ENCODE measurements at places on chromosomes 3 and 15.

DNA sequence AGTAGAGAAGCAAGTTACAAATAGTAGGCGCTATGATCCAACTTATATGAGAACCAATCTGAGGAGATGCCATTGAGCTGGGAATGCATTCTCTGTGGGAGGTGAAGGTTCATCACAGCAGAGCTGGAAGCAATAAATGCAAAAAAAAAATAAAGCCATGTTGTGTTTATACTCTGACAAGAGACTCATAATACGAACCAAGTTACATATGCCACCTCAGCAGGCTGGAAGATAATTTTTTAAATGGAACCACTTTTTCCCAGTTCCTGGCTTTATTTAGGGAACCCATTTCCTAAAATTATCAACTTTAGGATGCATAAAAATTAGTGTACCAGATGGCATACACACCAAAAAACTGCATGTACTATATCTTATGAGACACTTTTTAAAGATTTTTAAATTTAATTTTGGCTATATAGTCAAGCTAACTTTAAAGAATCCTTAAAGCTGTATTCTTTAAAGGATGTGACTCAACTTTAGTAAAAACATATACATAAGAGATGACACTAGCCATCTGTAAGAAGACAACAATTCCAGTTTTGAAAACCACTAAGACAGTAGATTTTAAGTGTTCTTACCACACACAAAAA is 23.6 kb upstream of the SETMAR start:
- no peak for DNase-seq

GRCh38 chr15:99092554-99093172 is 12.2 kb upstream of the SYNM start:
- no peak for DNase-seq

GRCh38 chr3:135325726-135326235 is 530.7 kb downstream of the EPHB1 start:
- no peak for DNase-seq

- no peak for DNase-seq
Measured at GRCh38 chr3:197027896-197028727, 1.5 kb downstream of the MELTF start.

GRCh38 chr3:16252988-16253387 is 11.8 kb downstream of the DPH3 start:
- no peak for DNase-seq

DNA sequence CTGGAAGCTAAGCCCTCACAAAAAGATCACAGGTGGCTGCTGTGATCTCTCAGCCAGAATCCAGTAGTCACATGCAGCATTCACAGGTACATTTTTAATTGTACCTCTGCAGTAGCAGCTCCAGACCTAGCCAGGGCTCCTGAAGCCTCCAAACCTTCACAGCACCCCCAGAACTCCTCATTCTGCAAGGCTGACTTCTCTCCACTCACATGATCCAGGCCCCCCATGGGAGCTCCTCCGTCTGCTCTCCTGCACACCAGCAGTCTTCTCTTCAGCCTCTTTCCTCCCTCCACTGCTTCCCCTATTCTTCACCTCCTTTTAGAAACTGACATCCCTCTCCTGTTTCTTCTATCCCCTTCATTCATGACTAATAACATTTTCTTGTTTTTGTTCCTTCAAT is 13.2 kb upstream of the CPEB1 start:
- DNase-seq: no peak

DNA sequence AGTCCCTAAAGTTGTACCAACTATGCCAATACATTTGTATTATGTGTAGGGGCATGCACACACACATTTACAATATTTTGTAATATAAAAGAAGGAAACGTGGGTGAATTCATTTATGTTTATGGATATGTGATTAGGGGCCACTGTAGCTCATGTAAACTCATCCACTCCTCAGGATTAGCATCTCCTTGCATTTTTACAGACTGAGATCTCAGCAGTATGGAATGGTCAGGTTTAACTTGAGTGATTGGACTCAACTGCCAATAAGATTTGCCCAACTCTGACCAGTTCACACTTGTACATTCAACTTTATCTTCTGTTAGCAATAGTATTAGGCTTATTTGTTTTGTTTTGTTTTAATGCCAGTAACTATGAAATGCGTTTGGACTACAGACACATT is 36.5 kb downstream of the PSMD6 start:
- DNase-seq: no peak

- peak; percentile 90 for DNase-seq
Measured at GRCh38 chr15:30001602-30002001, 81.2 kb upstream of the GOLGA8J start.

DNA sequence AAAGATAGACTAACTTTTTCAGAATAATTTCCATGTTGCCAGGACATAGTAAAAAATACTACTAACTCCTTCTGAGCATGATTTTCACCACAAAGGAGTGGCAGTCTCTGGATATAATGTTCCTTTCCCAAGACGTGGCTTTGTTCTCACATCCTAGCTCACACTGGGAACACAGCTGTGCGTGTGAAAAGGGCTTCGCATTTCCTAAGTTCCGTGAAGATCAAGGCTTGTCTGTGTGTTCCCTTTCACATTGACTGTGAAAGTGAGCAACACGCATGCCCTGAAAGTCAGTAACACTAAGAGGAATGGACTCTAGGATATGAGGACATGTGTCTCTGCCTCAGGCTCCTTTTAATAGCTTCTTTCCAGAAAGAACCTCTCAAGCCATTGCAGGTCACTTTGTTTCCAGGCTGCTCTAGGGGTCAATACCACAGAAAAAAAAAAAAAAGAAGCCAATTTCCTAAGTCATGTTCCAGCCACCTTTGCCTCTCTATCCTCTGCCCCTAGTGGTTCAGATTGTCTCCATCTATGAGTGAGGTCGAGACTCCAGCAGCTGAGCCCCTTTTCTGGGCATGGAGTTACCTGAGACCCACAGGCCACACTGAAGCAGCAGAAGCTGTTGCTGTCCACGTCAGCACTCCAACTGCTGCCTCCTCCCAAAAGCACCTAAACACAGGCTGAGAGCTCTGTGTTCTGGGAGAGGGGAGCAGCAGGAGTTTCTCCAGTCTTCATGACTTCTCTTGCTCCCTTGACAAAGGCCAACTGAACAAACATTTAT is 355.9 kb downstream of the RSL24D1 start:
- DNase-seq: no peak
